ENCODE measurements at places on chromosomes 3 and 15.
A peak's percentile ranks its signal among the peaks of the same experiment; 100 is the strongest.

DNA sequence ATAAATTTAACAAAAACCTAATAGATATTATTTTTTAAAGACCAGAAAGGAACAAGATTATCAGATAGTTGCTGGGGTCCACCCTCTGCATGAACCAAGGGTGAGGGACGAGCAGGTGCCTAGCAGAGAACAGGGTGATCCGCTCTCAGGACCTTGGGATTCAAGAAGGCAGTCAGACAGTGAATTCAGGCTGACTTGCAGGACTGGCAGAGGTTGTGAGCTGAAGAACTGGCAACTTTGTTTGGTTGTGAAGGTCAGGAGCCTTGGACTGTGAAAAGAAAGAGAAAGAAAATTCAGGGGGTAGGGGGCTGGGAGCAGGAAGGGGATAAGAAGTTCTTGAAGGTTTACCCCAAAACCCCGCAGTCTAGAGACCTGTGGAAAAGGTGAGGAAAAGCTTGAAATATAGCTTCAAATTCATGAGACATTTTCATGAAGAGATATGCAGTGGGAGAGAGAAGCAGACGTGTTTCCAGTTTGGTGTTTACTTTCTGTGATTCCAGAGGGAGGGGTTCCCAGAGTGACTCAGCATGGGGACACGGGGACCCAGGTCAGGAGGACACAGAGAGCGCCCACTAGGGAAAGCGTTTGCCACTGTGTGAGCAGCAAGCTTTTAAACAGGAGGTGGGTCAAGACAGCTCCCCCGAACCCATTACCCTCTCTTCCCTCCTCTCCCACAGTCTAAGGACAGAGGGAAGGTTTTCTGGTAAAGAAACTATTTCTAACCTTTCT lies 217.2 kb upstream of the UMPS start:
- DNase-seq, result peak; percentile 21

- no peak for DNase-seq
These were observed 218.1 kb downstream of the OSBPL10 start for GRCh38 chr3:31762888-31763351.

DNA sequence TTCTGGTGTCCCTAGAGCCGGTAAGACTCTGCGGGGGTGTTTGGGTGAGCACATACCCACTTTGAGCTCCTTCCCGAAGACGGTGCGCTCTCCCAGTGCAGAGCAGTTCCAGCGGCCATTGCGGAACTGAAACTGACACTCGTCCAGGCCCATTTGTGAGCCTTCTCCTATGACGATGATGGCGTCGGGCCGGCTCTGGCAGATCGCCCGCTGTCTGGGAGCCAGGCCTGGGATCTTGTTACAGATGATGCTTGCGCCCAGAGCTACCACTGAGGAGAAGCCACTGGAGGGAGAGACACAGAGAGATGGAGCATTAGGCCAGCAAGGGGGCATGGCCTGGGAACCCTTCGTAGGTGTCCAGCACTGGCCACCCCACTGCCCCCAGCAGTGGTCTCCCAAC lies 5.0 kb downstream of the WNT7A start:
- no peak for DNase-seq

- no peak for DNase-seq
These were observed 230.2 kb downstream of the ZNF621 start for GRCh38 chr3:40754994-40755393.

DNA sequence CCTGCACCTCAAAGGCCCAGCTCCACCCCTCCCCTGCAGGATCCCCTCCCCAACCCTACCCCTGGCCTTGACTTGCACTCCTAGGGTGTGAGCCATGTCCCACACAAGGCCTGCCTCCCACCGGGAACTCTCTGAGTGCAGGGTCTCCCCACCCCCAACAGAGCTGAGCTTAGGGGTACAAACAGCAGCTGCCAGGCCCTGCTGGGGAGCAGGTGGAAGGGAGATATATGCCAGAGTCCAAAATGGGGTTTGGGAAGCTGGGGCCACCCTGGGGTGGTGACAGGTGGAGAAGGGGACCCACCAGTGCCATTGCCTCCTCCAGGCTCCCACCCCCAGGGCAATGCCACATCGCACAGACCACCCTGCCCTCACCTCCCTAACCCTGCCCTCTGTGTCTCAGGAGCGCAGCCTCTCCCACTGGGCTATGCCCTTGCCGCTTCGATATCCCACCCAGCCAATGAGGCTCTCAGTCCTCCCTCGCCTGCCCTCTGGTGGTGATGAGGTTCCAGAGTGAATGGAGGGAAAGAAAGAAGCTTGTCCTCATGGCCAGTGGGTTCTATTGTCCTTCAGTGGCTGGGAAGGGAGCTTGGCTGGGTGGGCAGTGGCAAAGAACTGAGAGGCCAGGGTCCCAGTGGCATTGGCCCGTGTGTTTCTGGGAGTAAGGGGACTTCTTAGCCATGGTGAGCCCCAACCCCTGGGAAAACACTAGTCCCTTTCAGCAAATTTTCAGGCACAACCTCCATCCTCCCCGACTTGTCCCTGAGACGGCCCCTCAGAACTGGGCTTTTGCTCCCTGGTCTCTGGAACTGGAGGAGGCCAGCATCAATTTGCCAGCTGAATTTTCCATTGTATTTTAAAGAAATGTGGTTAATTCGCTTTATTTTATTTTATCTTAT lies 46.8 kb downstream of the CYP11A1 start:
- DNase-seq, result peak; percentile 18

DNA sequence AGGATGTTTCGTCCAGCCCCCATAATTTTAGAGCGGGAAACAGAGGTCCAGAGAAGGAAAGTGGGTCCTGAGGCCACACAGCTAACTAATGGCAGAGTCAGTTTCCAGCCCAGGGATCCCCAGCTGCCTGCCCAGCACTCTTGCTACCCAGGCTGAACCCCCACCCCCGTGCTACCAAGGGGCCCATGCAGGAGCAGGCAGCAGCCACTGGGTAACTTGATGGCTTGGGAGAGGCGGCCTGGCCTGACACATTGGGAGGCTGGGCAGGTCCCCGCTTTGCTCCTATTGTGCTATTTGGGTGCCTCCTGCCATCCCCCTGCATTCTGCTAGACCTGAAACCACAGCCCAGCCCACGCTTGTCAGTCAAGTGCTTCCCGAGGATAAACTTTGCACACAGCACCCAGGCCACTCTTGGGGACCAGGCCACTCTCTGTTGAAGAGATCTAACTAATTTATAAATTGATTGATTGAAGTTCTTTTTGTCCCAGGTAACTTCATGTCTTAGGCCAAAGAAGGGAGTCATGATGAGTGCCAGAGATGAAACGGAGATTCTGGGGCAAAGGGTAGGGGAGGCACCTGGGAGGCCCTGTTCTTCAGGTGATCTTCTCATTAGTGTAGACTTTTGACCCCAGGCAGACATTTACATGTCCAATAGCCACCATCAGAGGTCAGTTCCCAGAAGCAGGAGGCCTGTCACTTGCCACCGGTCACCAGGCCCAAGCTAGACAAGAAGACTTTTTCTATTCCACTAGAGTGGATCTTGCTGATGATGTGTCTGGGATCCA lies 7.0 kb downstream of the PAK6 start:
- DNase-seq, result no peak

- no peak for DNase-seq
These were observed 9.6 kb downstream of the LRRK1 start for GRCh38 chr15:100928632-100929280.

DNA sequence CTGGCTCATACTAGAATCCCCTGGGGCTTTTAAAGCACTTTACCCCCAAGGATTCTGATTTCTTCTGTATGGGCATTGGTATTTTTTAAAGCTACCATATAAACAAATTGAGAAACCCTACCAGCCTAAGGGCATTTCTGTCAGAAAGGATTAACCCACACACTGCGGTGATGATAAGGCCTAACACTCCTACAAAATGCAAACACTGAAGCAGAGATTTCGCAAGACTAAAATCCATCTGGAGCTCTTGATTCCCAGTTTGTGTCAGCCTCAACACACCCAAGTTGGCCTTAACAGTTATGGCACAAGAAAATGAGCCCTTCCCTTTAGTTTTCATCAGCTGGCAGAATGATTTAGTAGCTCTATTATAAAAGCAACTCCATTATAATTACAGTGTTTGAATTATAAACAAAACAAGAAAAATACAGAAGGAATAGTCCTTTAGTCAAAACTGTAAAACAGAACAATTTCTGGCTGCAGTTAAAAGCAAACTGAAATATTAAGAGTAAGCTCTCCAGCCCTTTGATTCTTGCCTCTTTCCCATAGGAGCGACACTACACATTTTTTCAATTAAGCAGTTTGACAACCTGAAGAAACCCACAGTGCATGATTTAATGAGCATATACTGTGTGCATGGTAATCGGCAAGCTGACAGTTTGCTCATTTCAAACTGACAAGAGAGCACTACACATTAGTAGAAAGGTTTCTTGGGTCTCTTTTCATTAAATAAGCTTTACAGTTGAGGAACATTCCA lies 441.2 kb downstream of the FHIT start:
- DNase-seq, result no peak

- no peak for DNase-seq
These were observed 184.0 kb downstream of the IGSF11 start for GRCh38 chr3:118850687-118851086.

- no peak for DNase-seq
These were observed 25.8 kb downstream of the P2RY1 start for GRCh38 chr3:152860736-152861135.

GRCh38 chr15:86267892-86268291 lies 188.2 kb downstream of the AGBL1 start:
- no peak for DNase-seq

GRCh38 chr3:112350018-112350810 lies 17.3 kb downstream of the CD200 start:
- DNase-seq, result no peak

GRCh38 chr3:128804017-128804810 lies 75.2 kb upstream of the ACAD9 start:
- DNase-seq, result peak; percentile 61
